ENCODE measurements at places on chromosomes 12 and 14. TPM values are rescaled to one million over a fixed set of nuclear protein-coding genes. Genes with fewer than 3 reads are reported as not detected.

METTL1 gene
- total RNA-seq = 8.5 TPM

STYK1 gene
- total RNA-seq = not detected

EPYC gene
- not detected for total RNA-seq

LRP1-AS gene
- total RNA-seq = not detected

- no peaks in the 10 kb centered on the region for H3K27me3 ChIP-seq
- no peaks in the 10 kb centered on the region for H3K4me1 ChIP-seq
- no peaks in the 10 kb centered on the region for H3K36me3 ChIP-seq
- H3K4me3 ChIP-seq = no peak overlapping the region
- no peak for DNase-seq
- no peak overlapping the region for H3K27ac ChIP-seq
Observed at GRCh38 chr14:55715889-55716288, 135.9 kb downstream of the KTN1 start.

DNA sequence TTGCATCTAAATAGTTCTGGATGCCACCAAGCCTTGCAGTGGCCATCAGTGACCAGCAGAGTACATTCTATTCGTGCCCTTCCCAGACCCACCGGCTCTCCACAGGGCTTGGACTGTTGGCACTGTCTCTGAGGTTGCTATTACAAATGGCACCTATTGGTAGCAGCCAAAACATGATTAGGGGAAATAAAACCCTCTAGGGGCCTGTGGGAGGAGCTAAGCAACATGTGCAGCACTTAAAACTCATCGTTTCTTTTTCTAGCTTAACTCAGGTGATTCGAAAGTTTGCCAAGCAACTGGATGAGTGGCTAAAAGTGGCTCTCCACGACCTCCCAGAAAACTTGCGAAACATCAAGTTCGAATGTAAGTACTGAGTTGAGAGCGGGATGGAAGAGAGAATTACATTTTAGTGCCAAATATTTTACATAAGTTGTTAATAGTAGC is 65.4 kb upstream of the RIC8B start:
- no peaks in the 10 kb centered on the region for H3K4me1 ChIP-seq
- H3K4me3 ChIP-seq = no peak overlapping the region
- H3K27me3 ChIP-seq = no peaks in the 10 kb centered on the region

- peaks cover 66% of the 10 kb centered on the region for H3K4me1 ChIP-seq
- DNase-seq = peak; percentile 65
- H3K36me3 ChIP-seq = no peaks in the 10 kb centered on the region
- H3K4me3 ChIP-seq = no peak overlapping the region
Observed at GRCh38 chr14:64506721-64507120, 2.2 kb downstream of the ZBTB1 start.

CDC42BPB gene
- total RNA-seq = 59.2 TPM

RDH11 gene
- total RNA-seq = 32.8 TPM

DNA sequence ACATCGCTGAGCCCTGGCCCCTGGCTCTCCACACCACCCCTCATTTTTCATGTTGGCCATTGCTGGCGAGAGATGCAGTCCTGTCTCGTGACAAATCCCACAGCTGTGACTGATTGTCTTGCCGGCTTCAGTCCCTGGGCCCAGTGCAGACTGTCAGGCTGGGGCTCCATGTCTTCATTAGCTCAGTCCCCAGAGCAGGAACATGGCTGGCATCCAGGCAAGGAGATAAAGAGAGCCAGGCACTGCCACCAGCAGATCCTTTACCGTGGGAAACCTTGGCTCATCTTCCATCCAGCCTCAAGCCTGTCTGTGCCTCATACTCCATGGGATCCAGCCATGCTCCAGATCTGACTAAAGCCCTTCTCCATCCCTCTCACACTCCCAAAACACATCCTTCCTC is 284.7 kb upstream of the FKBP4 start:
- no peaks in the 10 kb centered on the region for H3K36me3 ChIP-seq
- no peaks in the 10 kb centered on the region for H3K27me3 ChIP-seq
- no peaks in the 10 kb centered on the region for H3K4me1 ChIP-seq
- no peak overlapping the region for H3K27ac ChIP-seq

DNA sequence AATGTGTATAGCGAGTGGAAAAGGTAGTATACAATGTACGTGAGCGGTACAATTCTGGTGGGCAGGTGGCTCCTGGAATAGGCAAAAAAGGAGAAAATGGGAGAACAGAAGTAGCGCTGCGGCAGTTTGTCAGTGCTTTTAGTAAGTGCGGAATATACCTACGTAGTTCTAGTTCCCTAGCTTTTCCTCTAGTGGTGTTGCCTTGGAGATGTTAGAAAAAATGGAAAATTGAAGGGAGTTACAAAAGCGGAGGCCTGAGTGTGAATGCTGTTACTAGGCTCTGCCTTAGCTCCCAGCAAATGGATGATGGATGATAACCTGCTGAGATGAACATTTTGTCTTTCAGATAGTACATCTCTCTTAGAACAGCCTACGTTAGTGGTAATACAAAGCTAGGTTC is 1.1 kb downstream of the TTC8 start:
- no peaks in the 10 kb centered on the region for H3K27me3 ChIP-seq
- no peaks in the 10 kb centered on the region for H3K36me3 ChIP-seq
- H3K4me3 ChIP-seq = peak overlapping the region; percentile 88

RECQL gene
- total RNA-seq = 56.3 TPM

FAR2 gene
- not detected for total RNA-seq

DNA sequence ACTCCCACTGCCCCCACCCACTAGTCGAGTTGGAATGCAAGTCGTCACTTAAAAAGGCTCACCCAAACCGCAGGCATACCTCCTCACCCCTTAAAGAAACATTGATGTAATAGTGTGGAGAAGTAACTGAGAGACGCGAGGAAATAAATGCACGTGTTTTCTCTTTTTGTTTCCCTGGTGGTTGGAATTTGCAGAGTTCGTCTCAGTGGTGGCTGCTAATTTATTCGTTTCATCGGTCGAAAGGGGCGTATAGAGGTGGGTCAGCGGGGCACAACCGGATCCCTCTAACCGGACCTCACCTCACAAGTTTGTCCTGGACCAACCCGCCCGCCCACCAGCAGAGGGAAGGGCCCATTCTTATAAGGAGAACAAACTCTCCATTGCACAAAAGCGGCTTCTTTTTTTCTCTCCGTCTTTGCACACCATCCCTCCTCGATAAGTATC is 5.0 kb upstream of the NPAS3 start:
- no peak overlapping the region for H3K27ac ChIP-seq
- peaks cover 36% of the 10 kb centered on the region for H3K27me3 ChIP-seq
- H3K4me1 ChIP-seq = peaks cover 20% of the 10 kb centered on the region
- peak; percentile 7 for DNase-seq
- H3K4me3 ChIP-seq = no peak overlapping the region
- no peaks in the 10 kb centered on the region for H3K36me3 ChIP-seq

DNA sequence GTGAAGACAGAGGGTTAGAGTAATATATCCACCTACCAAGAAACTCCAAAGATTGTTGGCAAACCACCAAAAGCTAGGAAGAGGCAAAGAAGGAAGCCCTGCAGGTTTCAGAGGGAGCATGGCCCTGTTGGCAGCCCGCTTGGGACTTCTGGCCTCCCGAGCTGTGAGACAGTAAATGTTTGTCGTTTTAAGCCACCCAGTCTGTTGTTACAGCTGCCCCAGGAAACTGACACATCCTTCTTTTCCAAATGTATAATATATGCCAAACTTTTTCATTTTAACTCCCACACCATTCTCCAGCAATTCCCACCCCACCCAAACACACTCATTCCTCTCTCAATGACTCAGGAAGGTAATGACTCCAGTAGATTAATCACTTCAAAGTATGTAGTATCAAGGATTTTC is 74.0 kb downstream of the RPS29 start:
- H3K4me3 ChIP-seq = no peak overlapping the region
- H3K4me1 ChIP-seq = no peaks in the 10 kb centered on the region
- no peaks in the 10 kb centered on the region for H3K27me3 ChIP-seq
